ENCODE measurements at places on chromosomes 13 and 19. TPM values are rescaled to one million over a fixed set of nuclear protein-coding genes. Genes with fewer than 3 reads are reported as not detected.

Gene VSTM2B
- not detected for total RNA-seq

Gene LYPD3
- total RNA-seq, result 0.27 TPM

Gene TBC1D4
- 15.0 TPM for total RNA-seq

Gene SERPINE3
- total RNA-seq, result 0.07 TPM

Gene IRGC
- not detected for total RNA-seq

Gene APBA3
- total RNA-seq, result 11.2 TPM

Gene SPINT2
- 237 TPM for total RNA-seq

Gene UGGT2
- 8.9 TPM for total RNA-seq

Gene ZNF283
- total RNA-seq, result 3.9 TPM

Gene LILRA6
- total RNA-seq, result 0.08 TPM

Gene FFAR1
- total RNA-seq, result 0.07 TPM

Gene CEP89
- 45.8 TPM for total RNA-seq

Gene TMEM221
- 0.76 TPM for total RNA-seq

Gene VSTM1
- 1.2 TPM for total RNA-seq

Gene ZNF426
- 0.99 TPM for total RNA-seq

Gene PRR36
- 0.47 TPM for total RNA-seq

Measured in A549 treated with Hydrocortisone at 1 μM for 4 hours (cell line).